T1000 (cell line): ENCODE measurements at places on chromosomes 2 and 18.

GRCh38 chr2:33018271-33018670 is 71.5 kb downstream of the LTBP1 start:
- DNase-seq, result no peak

- DNase-seq, result no peak
Observed at GRCh38 chr18:67279988-67280387, 236.5 kb downstream of the DSEL start.

GRCh38 chr2:213086050-213086449 is 65.4 kb downstream of the IKZF2 start:
- DNase-seq, result no peak

DNA sequence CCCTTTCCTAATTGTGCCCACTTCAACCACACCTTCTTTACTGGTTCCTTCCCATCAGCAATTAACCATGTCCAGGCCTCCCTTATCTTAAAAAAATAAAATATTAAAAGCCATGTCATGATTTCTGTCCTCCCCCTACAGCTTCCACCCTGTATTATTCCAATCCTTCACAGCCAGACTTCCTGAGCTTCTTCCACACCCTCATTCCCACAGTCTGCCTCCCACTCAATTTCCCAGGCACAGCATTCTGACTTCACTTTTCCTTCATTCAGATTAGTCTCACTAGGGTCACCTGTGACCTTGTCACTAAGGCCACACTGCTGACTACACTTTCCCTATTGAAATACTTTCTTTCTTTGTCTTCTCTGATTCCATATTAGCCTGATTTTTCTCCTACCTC is 159.4 kb downstream of the DIS3L2 start:
- DNase-seq, result no peak

DNA sequence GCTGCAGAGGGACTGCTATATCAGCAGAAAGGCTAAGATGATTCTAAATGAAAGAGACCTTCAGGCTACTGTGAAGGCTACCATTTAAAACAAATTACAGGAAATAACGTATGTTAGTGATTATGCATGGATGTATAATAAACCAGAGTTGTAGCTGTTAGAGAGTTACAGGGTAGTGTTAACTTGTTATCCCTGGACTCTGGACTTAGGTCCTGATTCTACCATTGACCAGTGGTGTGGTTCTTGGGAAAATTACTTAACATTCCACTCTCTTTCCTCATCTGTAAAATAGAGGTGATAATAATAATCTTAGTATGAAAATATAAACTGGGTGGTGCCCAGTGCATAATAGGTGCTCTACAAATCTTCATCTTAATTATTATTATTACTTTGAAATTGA is 22.2 kb downstream of the LAMA3 start:
- no peak for DNase-seq
